ENCODE measurements at places on chromosomes 11 and 22. TPM values are rescaled to one million over a fixed set of nuclear protein-coding genes. Genes with fewer than 3 reads are reported as not detected.

Gene C22orf42
- polyA plus RNA-seq = not detected

Gene OR52N4
- not detected for polyA plus RNA-seq

Gene TRIM77
- not detected for polyA plus RNA-seq

Gene ISX
- polyA plus RNA-seq = 0.23 TPM

- peak; percentile 78 for DNase-seq
These were observed 787.1 kb upstream of the API5 start for GRCh38 chr11:42524534-42525227.

- no peak for DNase-seq
These were observed 40.5 kb downstream of the LRRC32 start for GRCh38 chr11:76629853-76630599.

GRCh38 chr11:134498326-134499139, 86.5 kb upstream of the B3GAT1 start:
- no peak for DNase-seq

DNA sequence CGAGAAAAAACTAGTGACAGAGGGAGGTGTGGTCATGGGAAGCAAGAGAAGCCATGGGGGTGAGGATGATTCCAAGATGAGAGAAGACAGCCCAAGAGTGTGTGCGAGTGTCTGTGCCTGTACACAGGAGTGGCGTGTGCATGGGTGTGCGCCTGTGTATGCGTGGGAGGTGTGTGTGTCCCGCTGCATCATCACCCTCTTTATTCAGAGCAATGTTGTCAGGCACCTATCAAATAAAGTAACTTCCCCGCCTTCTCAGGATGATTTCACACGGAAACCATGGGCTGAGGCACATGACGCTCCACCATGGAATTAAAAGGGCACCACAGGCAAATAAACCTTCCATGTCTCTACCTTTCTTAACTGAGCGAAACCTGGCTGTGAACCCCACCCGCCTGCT, 24.6 kb downstream of the MS4A10 start:
- no peak for DNase-seq

GRCh38 chr11:105719073-105719822, 109.4 kb downstream of the GRIA4 start:
- no peak for DNase-seq

- no peak for DNase-seq
These were observed 14.1 kb upstream of the SYT8 start for GRCh38 chr11:1820463-1821325.

GRCh38 chr22:27308513-27308912, 493.0 kb downstream of the MN1 start:
- DNase-seq = no peak

DNA sequence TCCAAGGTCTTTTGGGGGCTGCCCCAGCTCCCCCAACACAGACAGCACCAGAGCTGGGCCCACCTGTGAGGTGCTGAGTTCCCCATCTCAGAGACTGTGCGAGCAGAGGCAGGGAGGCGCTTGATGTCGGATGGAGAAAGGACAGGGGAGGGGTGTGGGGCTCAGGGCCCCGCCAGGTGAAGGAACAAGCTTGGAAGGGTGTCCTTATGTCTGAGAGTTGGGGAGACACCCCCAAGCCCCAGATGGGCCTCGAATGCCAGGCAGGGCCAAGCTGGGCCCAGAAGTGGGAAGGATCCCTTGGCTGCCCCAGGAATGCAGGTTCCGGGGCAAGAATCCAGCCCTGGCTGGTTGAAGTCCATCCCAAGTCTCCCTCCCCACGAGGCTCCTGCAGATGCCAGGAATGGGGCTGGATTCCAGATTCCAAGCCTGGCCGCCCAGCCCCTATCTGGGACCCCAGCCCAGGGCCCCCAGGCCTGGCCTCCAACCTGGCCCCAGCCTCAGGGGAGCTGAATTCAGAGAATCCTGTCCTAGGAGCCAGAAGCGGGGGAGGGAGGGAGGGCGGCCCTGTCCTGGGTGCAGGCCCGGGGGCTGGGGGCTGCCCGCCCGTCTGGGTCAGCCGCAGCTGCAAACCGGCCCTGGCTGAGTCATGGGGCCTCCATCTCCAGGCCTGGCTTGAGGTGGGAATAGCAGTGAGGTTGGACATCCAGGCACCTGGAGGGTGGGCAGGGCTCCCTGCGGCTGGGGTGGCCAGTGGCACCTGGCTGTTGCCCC, 50.9 kb downstream of the CDKN1C start:
- no peak for DNase-seq

- DNase-seq = no peak
These were observed at the start of gene OR6A2 for GRCh38 chr11:6799402-6799801. Gene OR6A2 (minus strand): TSS chr11:6799689. CDS start chr11:6795708, 3,981 bp downstream.

GRCh38 chr11:44286268-44286880, 23.6 kb downstream of the ALX4 start:
- no peak for DNase-seq

GRCh38 chr11:43872995-43873394, 7.6 kb upstream of the ALKBH3 start:
- DNase-seq = no peak

DNA sequence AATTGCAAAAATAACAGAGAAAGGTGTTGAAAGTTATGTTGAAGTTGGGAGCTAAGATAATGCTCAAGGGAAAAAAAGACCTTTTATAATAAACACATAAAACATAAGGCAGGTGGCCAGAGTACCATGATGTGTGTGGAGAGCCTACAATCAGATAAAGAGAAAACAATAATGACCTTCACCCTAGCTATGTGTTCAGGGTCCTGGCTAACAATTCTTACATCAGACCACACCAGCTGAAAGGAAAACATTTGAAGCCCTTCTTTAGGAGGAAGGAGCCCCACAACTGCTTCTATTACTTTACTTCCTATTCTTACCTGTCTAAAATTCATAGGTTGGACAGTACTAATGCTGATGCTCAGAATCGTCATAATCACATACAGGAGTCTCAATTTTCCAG, 2.5 kb downstream of the TSG101 start:
- DNase-seq = no peak
